ENCODE measurements at places on chromosomes 16 and 17.

- no peak for DNase-seq
These were observed 52.5 kb downstream of the ZFPM1 start for GRCh38 chr16:88505405-88506082.

GRCh38 chr16:76670125-76670857, 393.1 kb downstream of the CNTNAP4 start:
- no peak for DNase-seq

DNA sequence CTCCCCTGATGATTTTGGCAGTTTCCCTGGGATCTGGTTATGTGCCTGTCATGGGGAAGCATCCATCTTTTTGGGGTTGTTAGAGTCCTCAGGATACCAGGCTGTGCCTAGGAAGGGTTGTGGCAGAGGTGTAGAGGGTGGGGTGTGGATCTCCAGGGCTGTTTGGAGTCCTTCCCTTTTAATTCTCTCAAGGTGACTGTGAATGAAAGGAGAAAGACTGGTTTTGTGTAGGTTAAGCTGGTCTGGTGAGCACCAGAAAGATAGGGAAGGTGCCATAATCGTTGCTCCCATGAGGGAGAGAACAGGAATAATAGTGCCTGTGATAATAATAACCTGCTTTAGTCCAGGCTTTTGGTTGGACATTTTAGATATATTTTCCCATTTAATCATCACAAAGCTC, 7.0 kb downstream of the MAP2K4 start:
- DNase-seq: no peak

DNA sequence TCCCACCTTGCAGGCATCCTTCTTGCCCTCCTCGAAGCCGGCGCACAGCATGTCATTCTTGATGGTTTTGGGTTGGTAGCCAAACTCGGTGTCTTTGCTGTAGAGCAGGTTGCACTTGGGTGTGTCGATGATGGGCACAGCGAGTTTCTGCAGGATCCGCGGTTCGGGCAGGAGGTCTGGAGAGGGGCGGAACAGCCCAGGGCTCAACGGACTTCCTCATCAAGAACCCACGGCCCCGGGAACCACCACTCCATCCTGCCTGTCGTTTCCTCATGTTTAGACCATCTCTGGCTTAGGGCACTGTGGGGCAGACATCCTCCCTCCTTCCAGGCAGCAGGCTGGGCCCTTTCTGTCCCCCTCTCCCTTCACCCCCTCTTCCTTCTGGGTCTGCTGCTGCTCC, 6.5 kb downstream of the PRSS27 start:
- DNase-seq: no peak

GRCh38 chr16:82203198-82203597, 33.2 kb upstream of the MPHOSPH6 start:
- no peak for DNase-seq

DNA sequence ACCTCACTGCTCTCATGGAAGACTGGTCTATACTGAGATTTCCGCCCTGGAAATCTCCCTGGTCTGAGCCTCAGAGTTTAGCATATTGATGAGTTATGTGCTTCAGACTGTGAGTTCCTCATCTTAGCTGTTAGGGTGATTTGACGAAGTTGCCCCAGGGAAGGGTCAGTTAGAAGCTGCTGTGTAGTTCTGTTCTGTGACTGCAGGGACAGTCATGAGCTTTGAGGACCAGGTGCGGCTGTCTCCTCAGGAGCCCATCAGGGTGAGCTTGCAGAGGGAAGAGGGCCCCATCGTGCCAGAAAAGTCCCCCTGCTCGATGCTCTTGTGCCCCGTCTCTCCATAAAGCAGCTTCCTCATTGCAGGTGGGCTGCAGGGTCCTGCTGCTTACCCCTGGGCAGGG, 28.3 kb upstream of the IL17C start:
- no peak for DNase-seq

- no peak for DNase-seq
These were observed 77.7 kb upstream of the CLEC3A start for GRCh38 chr16:77944631-77945030.

GRCh38 chr17:39591958-39592954, 15.5 kb downstream of the NEUROD2 start:
- peak; percentile 62 for DNase-seq

DNA sequence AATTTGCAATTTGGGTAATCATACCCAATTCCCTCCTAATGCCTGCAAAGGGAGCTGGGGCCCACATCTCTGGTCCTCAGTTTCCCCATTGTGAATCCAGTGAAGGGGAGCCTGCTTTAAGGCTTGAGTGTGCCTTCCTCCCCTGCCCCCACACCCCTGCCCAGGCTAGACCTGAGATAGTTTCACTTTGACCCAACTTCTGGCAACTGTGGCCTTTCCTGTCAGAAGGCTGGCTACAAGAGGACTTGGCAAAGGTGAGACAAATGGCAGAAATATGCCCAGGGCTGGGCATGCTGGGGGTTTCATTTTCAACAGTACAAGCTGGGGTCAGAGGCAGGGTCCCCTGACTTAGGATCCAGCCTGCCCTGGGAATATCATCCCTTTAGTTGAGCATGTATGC, 10.0 kb downstream of the SOCS1 start:
- no peak for DNase-seq

GRCh38 chr17:38896346-38896954, 26.6 kb downstream of the LASP1 start:
- DNase-seq: no peak

- no peak for DNase-seq
These were observed 60.0 kb downstream of the CLEC16A start for GRCh38 chr16:11004351-11004750.

DNA sequence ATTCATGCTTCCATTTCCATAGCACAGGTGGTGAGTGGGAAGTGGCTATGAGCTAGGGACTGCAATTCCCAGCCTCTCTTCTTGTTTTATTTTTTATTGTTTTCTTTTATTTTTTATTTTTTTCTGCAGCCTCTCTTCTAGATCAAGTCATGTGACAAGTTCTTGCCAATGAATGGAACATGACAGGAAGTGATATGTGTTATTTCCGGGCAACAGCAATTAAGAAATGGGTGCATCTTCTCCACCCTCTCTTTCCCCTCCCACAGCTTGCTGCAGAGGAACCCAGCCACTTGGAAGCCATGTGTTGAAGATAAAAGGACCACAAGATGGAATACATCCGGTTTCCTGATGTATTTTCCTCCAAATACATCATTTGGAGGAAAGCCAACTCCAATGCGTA, 23.6 kb downstream of the IRX5 start:
- no peak for DNase-seq

GRCh38 chr17:3575511-3575910, 17.9 kb upstream of the TRPV3 start:
- DNase-seq: no peak

GRCh38 chr16:64693946-64694345, 427.9 kb downstream of the CDH11 start:
- no peak for DNase-seq

GRCh38 chr17:67111808-67112207, 67.5 kb downstream of the CACNG1 start:
- no peak for DNase-seq

DNA sequence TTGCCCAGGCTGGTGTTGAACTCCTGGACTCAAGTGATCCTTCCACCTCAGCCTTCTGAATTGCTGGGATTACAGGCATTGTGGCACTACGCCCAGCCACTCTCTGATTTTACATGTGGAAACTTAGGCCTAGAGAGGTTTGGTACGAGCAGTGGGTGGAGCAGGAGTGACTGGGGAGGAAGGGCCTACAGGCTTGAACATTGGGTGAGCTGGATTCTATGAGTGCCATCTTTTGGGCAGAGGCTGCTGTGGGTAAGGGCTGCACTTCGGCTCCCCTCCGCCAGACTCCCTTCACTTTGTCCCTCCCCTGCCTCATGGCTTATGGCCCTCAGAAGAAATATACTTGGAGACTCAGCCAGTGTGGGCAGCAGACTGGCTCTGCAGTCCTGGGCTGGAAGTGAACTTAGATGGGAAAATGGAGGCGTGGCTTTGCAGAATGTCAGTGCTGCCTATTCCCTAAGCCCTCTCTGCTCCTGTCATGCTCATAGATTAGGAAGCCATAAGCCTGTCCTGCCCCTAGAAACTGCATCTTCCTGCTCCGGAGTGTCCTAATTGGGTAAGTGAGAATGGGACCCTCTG, 9.5 kb upstream of the MRC2 start:
- no peak for DNase-seq

- no peak for DNase-seq
These were observed 80.4 kb downstream of the C16orf78 start for GRCh38 chr16:49453983-49454382.

GRCh38 chr16:85172455-85173145, 60.3 kb upstream of the CIBAR2 start:
- DNase-seq: peak; percentile 56

DNA sequence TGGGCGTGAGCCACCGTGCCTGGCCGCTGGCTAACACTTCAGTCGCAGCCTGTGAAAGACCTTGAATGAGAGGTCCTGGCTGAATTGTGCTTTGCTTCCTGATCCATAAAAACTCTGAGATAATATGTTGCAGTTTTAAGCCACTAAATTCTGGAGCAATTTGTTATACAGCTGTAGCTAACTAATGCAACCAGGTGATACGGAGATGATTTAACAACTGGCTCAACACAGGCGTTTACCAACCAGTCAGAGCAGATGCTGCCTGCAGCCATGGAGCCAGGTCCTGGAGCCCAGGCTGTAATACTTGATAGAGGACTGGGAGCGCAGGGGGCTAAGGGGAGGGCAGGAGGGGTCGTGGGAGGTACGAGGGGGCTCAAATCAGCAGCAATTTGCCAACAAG, 50.9 kb downstream of the PLXDC1 start:
- DNase-seq: no peak

GRCh38 chr17:9120471-9120870, 99.2 kb downstream of the NTN1 start:
- no peak for DNase-seq

DNA sequence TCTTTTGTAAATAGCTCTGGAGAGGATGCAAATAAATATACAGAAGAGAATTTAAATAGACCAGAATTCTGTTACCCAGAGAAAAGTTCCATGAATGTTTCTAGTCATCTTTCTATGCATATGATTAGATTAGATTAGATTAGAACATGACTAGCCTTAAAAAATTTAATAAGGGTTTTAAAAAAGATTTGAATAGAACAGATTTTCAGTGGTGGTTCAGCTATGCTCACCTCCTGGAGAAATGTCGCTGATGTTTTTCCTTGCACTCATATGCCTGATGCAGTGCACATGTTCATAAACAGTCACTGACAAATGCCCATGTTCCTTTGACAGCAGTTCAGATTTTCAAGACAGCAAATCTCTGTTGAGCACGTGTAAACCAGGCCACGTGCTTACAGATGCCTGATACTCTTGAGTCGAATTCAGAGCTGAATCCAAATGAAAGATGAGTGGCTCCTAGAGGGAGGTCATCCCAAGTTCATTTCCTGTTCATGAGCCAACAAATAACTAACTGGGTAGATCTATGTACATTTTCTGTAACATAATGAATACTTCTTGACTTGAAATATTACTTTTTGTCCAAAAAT, 19.9 kb upstream of the RAB11FIP4 start:
- no peak for DNase-seq

GRCh38 chr16:64475627-64476351, 646.1 kb downstream of the CDH11 start:
- DNase-seq: no peak

DNA sequence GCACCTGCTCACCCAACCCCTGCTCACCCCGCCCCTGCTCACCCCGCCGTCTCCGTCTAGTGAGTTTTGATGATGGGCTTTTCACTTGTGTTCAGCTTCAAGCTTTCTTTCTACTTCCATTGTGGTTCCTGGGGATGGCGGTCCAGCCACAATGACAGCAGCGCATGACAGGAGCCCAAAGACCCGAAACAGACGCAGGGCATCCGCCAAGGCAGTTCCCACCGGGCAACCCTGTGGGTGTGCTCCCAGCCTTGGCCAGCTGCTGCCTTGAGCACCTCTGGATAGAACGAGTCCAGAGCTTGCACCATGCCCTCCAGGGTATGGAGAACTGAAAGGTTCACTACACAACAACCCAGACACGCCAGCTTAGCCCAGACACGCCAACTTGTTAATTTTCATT, 92.9 kb upstream of the CHMP6 start:
- no peak for DNase-seq

- peak; percentile 86 for DNase-seq
These were observed 23.7 kb upstream of the KDM8 start for GRCh38 chr16:27179500-27180072.
